DMS53 (cell line): ENCODE measurements at places on chromosomes 11 and 22.

DNA sequence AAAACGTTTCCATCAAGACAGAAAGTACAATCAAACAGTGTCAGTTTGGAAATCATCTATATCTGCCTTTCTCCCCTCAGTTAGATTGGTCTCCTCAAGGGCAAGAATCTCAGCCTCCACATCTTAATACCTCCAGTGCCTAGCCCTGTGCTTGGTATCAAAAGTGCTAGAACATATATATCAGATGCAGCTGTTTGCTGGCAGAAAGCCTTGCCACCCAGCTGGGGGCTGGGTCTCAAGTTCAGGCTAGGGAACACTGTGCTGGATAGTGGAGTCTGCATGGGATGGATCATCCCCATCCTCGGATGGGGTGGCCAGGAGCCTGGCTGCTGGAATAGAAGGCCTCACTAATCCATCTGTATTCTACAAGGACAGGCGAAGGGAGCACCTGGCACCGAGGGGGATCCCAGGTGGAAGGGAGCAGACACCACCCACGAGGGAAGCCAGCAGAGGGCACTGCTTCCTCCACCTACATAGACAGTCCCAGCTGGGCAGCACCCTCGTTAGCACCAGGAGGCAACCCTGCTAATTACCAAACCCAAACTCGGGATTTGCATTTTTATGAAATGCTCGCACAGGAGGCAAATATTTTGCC lies 602.2 kb downstream of the BUD13 start:
- peak; percentile 71 for DNase-seq

- no peak for DNase-seq
Observed at GRCh38 chr11:34643846-34644245, 23.0 kb downstream of the EHF start.

DNA sequence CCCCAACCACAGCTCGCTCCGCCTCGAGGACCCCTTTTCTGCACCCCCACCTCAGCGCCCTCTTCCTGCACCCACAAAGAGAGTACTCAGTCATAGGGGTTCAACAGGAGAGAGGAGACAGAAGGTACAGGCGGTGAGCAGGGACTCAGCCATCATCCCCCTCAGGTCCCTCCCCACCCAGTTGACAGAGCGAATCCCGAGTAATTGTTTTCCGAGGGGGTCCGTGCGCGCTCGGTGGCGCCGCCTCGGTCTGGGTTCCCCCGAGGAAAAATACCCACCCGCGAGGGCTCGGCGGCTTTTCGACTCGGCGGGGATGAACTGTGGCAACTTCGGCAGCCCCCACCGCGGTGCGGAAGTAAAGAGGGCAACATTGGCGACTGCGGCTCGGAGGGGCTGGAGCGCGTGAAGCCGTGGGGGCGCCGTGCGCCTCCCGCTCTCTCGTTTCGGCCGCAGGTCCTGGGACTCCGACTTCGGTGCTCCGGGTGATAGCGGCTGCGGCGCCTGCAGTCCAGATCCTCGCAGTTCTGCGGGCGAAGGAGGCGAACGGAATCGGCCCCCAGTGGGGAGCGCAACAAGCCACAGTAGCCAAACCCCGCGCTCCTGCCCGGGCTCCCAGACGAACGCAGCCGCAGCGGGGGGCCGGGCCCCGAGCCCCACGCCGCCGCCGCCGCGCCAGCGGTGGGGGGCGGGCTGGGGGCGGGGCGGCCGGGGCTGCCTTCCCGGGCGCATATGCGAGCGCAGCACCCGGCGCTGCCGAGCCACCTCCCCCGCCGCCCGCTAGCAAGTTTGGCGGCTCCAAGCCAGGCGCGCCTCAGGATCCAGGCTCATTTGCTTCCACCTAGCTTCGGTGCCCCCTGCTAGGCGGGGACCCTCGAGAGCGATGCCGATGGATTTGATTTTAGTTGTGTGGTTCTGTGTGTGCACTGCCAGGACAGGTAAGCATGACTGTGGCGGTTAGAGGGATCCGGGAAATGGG lies at the start of gene NELL1:
NELL1 (plus strand) TSS at position 743 of the 976 bp plus-strand sequence.
- peak; percentile 69 for DNase-seq

GRCh38 chr11:64000026-64000739 lies 13.9 kb downstream of the OTUB1 start:
- DNase-seq = no peak

- DNase-seq = peak; percentile 79
Observed at GRCh38 chr11:15493921-15494620, 379.3 kb downstream of the INSC start.

DNA sequence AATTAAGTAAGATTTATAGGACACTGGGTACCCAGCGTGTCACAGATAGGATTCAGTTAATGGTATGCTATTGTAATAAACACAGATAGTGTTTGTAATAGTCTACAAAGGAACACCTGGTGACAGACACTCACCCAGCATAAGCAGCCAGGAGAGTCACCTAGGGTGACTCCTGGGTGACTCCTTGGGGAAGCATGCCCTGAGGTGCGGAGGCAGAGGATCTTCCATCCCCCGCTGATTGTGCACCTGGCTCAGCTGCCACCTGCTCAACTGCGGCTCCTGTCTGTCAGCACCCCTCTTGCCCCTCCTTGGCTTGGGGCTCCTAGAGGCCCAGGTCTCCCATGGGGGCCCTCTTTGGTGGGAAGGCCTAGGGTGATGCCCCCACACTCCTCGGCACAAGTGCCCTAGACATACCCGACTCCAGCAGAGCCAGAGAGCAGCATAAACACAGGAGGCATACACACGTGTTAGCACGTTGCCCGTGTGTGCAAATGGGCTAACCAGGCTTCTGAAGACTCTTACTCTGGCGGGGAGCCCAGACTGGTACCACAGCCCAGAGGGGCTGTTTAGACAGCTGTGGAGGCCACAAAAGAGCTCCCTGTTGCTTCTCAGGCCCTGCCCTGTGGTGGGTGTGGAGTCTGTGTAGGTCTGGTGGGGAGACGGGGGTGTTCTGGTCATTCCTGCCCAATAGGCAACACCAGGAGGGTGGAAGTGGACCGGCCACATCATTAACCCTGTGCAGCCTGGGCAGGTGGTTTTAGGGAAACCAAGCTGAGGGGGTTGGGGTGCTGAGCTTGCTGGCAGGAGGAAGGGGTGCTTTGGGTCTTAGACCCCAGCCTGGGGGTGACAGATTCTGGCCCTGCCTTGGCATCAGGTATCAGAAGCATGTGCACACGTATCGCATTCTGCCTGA lies 3.0 kb downstream of the INPPL1 start:
- DNase-seq = peak; percentile 95

- DNase-seq = no peak
Observed at GRCh38 chr11:102724904-102725500, at the start of gene MMP8. Gene MMP8, minus strand, starts transcription at chr11:102724954. Its CDS starts 99 bp downstream, at chr11:102724855.

GRCh38 chr22:24099071-24099470 lies 82.2 kb upstream of the SUSD2 start:
- no peak for DNase-seq

GRCh38 chr11:41102471-41102870 lies 357.0 kb downstream of the LRRC4C start:
- no peak for DNase-seq

DNA sequence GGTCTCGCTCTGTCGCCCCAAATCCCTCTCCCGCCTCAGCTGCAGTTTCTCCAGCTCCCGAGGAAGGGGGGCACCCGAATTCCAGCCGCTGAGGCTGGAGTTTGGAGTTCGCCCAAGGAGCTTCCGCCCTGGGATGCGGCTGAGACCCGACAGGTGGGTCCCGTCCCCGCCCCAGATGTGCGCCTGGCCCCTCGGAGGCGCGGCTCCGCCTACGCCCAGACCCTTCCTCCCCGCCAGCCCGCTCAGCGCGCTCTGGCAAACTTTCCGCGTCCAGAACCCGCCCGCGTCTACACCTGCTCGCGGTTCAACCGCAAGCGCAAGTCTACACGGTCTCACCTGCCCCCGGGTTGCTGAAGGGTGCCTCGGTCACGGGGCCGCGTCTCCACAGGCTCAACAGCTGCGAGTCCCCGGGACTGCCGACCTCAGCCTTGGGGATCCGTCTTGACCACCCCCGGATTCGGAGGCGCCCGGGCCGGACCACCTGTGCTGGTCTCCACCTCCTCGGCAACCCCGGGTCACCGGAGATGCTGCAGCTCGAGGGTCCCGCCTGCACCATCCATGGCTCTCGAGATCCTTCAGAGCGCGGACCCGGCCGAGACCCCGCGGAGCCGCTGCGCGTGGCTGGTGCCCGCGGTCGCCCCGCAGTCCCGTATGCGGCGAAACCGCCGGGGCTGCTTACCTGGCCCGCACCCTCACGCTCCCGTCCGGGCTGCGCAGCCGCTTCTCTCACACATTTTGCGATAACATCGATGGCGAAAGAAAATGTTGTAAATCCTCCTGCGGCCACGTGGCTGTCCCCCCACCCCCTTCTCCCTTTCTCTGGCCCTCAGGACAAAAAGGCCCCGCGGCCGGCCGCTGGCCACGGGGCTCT lies 63.6 kb downstream of the NFAM1 start:
- DNase-seq = peak; percentile 60

GRCh38 chr11:11972730-11973341 lies 35.6 kb downstream of the DKK3 start:
- no peak for DNase-seq

DNA sequence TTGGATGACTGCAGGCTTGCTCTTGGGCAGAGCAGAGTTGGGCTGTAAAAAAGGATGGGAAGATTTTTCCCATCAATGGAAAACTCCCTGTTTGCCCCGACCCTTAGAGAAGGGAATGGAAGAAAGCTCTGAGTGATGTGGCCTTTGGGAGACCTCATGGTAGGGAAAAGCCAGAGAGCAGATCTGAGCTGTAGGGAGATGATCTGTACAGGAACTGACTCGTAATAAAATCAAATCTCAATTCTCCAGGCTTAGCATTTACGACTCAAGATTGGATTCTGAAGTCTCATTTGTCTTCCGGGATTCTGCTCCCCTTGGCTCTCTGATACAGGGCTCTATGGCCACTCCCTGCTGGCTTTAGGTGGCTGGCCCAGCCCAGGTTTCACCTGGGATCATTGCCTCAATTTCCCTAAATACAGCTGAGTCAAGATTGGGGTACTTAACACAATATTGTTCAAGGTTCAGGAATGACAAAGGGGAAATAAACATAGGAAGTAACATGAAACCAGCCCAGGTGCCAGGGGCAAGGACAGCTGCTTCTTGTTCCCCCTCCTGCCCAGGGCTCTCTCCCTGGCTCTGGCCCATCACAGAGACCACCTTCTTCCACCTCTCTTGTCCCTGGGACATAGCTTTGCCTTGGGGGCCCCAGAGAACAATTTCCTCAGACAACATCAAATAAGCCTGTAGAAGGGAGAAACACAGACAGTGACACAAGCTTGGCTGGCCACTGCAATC lies 38.4 kb upstream of the THY1 start:
- DNase-seq = peak; percentile 49

DNA sequence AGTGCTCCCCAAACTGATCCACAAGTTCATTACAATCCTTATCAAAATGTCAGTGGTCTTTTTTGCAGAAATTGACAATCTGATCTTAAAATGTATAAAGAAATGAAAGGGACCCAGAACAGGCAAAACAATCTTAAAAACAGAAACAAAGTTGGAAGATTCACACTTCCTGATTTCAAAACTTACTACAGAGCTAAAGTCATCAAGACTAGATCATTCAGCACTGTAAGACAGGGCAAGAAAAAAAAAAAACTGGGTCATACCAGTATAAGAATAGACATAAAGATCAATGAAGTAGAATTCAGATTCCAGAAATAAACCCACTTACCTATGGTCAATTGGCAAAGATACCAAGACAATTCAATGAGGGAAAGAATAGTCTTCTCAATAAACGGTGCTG lies 4.5 kb upstream of the STK33 start:
- DNase-seq = no peak

- no peak for DNase-seq
Observed at GRCh38 chr11:72703267-72704008, 29.2 kb upstream of the PDE2A start.

DNA sequence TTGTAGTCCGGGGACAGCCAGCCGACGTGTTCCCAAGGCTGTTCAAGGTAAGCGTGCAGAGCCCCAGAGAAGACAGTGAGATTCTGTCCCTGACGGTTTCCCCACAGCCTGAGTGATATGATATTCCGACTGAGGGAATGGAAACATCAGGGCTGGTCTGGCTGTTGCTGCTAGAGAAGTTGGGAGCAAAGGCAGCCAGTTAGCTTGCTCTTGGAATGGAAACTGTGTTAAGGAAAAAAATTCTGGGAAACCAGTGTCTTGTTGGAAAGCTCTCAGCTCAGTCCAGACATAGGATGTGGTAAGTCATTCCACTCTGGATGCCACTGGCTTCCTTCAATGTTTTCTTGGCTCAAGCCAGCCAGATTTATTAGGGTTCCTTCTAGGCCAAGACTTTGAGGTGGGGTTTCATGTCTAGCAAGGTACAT lies 8.8 kb downstream of the CRY2 start:
- no peak for DNase-seq

- DNase-seq = no peak
Observed at GRCh38 chr22:25100948-25101347, 98.7 kb upstream of the CRYBB3 start.

GRCh38 chr11:119019996-119020395 lies 1.4 kb downstream of the TRAPPC4 start:
- DNase-seq = no peak

- DNase-seq = peak; percentile 23
Observed at GRCh38 chr11:69934861-69935494, 115.8 kb upstream of the FGF3 start.

GRCh38 chr11:128630367-128631230 lies 43.2 kb upstream of the ETS1 start:
- DNase-seq = peak; percentile 89

DNA sequence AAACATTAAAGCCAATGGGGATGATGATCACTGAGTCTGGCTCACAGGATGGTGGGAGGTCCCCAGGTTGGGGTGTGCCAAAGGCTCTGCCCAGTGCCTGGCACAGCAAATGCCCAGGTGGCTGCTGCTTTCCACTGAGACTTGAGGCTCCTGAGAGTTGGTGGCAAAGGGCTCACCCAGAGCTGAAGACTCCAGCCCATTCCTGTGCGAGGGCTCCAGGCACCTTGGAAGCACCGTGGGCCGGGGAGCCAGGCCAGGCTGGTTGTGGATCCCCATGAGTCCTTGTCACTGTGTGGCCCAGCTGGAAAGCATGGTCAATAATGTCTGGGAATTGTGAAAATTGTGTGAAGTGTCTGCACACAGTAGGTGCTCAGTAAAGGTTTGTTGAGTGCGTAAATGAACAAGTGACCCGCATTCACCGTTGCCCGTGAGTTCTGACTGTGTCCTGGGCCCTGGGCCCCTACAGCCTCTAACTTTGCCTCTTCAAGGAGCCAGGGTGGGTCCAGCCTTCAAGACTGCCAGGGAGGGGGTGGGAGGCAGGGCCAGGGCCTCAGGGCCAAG lies 2.8 kb upstream of the UNC93B1 start:
- no peak for DNase-seq

DNA sequence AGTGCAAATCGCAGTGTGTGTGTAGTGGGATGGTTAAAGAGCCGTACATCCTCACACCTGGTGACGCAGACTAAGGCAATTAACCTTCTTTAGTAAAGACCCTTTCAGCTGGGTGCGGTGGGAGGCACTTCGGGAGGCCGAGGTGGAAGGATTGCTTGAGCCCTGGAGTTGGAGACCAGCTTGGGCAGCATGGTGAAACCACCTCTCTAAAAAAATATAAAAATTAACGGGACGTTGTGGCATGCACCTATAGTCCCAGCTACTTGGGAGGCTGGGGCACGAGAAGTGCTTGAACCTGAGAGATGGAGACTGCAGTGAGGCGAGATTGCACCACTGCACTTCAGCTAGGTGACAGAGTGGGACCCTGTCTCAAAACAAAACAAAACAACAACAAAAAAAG lies 31.5 kb downstream of the ZBTB16 start:
- DNase-seq = no peak
